Skeletal muscle cell (primary cell): ENCODE measurements at places on chromosomes 4 and X.

GRCh38 chr4:56665781-56666180 lies 15.3 kb downstream of the HOPX start:
- DNase-seq: no peak

GRCh38 chrX:68846536-68846935 lies 17.7 kb downstream of the EFNB1 start:
- DNase-seq: no peak

DNA sequence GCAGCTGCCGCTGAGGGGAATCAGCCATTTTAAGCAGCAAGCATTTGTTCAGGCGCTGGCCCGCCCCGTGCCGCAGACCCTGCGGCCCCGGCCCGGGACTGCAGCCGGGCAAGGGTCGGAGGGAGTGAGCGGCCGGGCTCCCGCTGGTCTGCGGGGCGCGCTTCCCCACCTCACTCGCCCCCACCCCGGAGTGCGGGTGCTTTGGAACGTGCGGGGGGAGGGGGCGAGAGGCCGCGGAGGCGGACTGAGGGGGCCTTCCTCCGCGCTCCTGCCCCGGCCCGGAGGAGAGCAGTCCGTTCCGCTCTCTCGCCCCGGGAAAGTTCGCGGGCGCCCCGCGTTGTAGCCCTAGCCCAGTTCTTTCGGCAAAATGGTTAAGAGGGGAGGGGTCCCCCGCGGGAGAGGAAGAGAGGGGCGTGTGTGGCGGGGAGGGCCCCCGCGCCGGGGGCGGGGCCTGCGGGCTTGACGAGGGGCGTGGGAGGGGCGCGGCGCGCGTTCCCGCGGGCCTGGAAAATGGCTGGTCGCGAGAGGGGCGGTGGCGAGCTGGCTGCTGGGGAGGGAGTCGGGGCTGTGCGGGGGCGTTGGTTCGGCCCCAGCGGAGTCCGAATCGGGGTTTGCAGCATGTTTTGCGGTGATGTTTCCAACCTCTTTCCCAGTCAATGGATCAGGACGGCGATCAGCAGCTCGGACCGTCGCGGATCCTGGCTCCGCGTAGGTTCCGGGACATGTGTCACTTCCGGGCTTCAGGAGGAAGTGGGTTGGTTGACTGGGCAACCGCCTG lies 942 bp downstream of the ING2 start:
- peak; percentile 60 for DNase-seq

DNA sequence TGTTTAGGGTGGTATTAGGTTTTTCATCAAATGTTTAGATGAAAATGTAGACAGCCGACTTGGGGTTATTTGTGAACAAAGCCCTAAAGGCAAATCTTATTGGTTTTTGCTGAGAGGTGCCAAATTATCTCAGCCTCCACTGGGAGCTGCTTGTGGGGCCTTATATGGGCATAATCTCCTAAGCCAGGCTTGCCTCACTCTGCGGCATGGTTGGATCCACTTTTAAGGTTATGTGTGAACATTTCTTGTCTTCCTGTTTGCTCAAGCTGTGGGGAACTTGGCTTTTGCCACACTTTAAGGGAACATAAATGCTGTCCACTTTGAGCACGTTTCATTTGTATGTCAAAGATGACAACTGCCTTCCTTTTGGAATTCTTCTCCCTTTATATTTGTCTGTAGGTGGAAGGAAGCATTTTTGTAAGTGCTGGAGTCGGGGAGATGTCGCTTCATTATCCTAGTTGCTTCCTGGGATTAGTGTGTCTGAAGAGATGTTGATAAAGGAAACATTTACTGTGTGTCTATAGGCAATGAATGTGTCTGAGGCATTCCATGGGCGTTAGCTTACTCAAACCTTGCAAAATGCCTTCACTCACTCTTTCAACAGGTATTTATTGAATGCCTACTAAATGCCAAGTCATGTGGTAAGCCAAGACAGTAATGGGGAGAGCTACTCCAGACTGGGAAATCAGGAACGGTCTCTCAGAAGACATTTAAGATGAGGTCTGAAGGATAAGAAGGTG lies 78.3 kb downstream of the SLC9A6 start:
- peak; percentile 52 for DNase-seq

DNA sequence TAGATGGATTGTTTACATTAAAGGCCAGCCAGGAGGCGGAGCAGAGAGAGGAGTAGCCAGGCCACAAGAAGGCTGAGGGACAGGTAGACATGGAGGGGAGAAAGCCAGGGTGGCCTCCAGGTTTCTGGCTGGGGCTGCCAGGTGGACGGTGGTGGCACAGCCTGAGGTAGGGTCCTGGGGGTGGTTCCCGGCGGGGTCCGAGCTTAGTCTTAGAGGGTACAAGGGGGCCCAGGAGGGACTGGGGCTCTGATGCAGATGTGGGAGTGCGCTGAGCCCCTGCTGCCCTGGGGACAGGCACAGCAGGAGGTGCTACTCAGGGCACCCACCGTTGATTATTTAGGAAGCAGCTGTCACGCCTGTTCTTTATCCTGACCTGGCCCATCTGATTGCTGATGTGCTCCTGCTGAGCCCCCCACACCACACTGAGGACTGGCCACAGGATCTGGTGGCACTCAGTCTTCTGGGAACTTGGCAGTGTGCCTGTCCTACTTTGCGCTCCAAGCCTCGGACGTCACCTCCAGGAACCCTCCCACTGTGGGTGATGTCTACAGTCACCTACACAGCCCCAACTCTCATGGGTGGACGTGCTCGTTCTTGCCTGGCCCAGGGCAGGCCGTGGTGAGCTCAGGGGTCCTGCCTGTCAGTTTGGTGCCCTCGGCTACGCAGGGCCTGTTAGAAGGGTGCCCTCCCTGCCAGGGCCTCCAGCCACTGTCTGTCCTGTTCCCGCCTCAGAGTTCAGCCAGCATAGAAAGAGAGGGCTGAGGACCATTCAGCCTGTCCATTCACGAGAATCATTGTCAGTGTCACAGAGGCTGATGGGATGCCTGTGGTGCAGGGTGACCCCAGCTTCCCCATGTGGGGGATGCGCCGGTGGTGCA lies 12.0 kb downstream of the WFS1 start:
- DNase-seq: no peak

GRCh38 chr4:171007618-171008390 lies 805.4 kb upstream of the GALNTL6 start:
- DNase-seq: no peak

DNA sequence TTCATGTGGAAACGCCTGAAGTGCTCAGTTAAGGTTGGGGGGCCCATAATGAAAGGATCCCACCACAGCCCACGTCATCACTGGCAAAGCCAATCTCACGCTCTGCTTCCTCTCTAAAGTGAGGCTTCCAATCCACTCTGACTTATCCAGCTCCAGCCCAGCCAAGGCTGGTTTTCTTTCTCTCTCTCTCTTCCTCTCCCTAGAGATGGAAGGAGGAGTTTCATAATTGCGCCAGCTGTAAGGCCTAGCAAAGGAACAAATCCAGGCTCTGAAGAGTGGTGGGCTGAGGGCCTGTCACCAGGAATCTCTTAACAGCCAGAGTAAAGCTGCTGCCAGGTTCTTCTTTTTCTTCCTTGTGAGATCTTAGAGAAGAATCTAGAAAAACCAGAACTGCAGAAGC lies 20.7 kb upstream of the BCLAF3 start:
- no peak for DNase-seq

DNA sequence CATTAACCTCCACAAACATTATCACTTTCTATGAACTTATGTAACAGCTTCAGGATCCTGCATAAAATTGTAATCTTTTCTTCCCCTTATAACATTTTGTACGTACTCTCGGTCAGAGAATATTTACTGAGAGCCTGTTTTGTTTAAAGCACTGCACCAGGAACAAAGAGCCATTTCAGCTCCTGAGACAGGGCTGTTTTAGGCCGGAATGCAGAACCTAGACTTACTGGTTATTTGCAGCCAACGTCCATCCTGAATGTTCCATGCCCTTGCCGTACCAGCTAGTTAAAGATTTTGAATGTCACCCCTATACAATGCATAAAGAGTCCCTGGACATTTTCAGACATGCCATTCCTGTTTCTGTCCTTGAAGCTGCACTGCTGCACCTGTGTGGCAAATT lies 248.8 kb downstream of the PCDH7 start:
- no peak for DNase-seq

DNA sequence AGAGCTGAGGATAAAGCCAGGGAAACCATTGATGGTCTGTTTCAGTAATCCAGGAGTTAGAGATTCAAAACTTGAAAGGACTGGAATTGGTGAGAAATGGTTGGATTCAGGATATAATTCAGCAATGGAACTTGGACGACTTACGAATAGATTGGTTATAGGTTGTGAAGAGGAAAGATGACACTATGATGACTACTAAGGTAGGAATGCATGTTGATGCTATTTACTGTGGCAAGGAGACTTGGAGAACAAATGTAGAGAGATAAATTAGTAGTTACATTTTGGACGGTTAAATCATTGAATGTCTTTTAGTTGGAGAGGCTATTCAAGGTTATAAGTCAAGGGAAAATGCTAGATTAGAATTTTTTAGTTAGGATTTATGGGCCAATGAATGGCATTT lies 365.4 kb upstream of the TECRL start:
- no peak for DNase-seq
